Neuronal stem cell (in vitro differentiated cells): ENCODE measurements at places on chromosomes 2 and 18.

- H3K36me3 ChIP-seq: no peaks in the 10 kb centered on the region
- H3K27me3 ChIP-seq: no peaks in the 10 kb centered on the region
- H3K4me1 ChIP-seq: peaks cover 4% of the 10 kb centered on the region
- H3K27ac ChIP-seq: no peak overlapping the region
These were observed 35.5 kb downstream of the ST8SIA5 start for GRCh38 chr18:46721331-46721730.

- no peak for DNase-seq
- no peak overlapping the region for H3K27ac ChIP-seq
- no peaks in the 10 kb centered on the region for H3K36me3 ChIP-seq
- H3K4me3 ChIP-seq: no peak overlapping the region
These were observed 19.8 kb upstream of the GPR17 start for GRCh38 chr2:127626175-127626574.

DNA sequence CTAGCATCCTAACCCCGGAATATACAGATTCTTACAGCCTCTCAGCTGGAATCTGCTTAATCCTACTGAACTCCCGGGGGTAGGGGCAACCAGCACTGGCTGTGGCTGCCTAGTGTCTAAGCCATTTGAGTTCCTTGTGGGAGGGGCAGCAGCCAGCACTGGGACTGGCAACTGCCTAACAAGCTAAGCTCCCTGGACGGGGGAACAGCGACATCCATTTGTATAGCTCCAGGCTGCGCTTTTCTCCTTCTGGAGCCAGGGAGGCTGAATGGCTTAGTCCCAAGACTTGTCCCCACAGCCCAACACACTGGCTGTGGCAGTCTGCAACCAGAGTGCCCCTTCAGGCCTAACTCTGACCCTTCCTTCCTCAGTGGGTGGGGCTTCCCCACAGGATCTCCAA is 787.2 kb downstream of the METTL4 start:
- H3K4me1 ChIP-seq: no peaks in the 10 kb centered on the region
- H3K4me3 ChIP-seq: no peak overlapping the region
- H3K36me3 ChIP-seq: no peaks in the 10 kb centered on the region
- no peaks in the 10 kb centered on the region for H3K27me3 ChIP-seq
- H3K27ac ChIP-seq: peak overlapping the region; percentile 17
- DNase-seq: peak; percentile 35

- H3K4me1 ChIP-seq: no peaks in the 10 kb centered on the region
- H3K27ac ChIP-seq: no peak overlapping the region
- H3K4me3 ChIP-seq: no peak overlapping the region
These were observed 19.6 kb downstream of the ZNF2 start for GRCh38 chr2:95185197-95185596.

DNA sequence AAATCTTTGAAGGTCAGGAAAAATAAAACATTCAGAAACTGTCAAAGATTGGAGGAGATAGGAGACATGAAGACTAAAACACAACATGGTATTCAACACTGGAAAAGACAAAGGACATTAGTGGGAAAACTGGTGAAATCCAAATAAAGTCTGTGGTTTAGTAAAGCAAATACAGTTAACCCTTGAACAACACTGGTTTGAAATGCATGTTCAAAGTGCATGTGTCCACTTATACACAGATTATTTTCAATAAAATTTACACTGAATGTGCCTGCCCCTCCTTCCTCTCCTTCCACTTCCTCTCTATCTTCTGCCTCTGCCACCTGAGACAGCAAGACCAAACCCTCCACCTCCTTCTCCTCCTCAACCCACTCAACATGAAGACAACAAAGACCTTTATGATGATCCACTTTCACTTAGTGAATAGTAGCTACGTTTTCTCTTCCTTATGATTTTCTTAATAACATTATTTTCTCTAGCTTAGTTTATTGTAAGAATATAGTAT is 14.5 kb downstream of the OLA1 start:
- peaks cover 3% of the 10 kb centered on the region for H3K36me3 ChIP-seq
- H3K4me3 ChIP-seq: no peak overlapping the region
- no peak overlapping the region for H3K27ac ChIP-seq
- H3K4me1 ChIP-seq: peaks cover 2% of the 10 kb centered on the region
- no peaks in the 10 kb centered on the region for H3K27me3 ChIP-seq

GRCh38 chr18:72566290-72566689 is 22.1 kb upstream of the CBLN2 start:
- no peak overlapping the region for H3K27ac ChIP-seq
- H3K27me3 ChIP-seq: no peaks in the 10 kb centered on the region
- no peak overlapping the region for H3K4me3 ChIP-seq

DNA sequence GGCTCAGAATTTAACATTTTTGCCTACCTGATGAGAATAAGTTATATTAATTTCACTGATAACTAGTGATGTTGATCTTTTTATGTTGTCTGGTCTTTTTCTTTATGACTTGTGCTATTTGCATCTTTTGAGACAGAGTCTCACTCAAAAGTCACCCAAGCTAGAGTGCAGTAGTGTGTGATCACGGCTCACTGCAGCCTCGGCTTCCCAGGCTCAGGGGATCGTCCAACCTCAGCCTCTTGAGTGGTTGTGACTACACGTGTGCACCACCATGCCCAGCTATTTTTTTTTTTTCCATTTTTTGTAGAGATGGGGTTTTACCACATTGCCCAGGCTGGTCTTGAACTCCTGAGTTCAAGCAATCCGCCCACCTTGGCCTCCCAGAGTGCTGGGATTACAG is 7.5 kb downstream of the SMCHD1 start:
- H3K4me3 ChIP-seq: no peak overlapping the region

DNA sequence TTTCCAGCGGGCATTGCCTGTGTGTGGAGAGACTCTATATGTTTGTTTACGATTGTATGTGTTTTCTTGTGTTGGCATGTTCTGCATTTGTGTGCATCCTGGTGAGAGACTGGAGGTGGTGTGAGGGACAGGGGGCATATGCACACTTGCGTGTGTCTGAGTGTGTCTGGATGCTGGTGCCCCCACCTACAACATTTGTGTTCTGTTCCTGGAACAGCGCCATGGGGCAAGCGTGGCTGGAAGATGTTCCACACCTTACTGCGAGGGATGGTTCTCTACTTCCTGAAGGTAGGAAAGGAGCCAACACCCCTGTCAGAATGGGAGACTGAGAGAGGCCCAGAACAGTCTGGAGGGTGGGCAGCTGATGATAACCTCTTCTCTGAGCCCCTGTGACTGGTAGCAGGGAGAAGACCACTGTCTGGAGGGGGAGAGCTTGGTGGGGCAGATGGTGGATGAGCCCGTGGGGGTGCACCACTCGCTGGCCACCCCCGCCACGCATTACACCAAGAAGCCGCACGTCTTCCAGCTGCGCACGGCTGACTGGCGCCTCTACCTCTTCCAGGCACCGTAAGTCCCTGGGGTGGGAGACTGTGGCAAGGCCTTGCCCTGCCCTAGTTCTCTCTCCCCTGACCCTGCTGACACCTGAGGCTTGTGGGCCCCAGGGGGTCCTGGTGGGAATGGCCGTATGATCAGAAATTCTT is 23.7 kb downstream of the PSD4 start:
- peaks cover 4% of the 10 kb centered on the region for H3K4me1 ChIP-seq
- H3K36me3 ChIP-seq: no peaks in the 10 kb centered on the region
- no peak for DNase-seq

DNA sequence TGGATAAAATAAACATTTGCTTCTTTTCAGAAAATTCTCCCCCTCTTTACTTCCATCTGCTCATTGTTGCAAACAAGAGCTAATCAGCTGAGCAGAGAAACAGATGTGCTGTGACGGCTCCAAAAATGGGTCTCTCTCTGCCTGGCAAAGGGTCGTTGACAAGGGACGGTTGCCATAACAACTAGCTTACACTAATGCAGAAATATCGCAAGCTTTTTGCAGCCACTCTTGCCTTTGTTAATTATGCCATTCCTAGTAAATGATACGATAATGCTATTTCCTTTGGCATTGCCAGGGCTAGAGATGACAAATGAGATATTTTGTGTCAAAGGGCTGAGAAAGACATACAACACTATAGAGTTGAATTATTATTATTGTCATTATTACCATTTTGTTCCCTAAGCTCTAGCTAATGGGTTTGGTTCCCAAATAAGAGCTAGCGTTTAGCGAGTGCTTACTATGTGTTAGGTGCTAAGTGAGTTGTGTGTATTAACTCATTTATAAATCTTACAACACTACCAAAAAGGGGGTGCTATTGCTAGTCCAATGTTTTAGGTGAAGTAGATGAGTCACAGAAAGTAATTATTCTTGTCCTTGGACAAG is 46.8 kb downstream of the MYO3B start:
- peaks cover 6% of the 10 kb centered on the region for H3K4me1 ChIP-seq
- DNase-seq: no peak
- H3K36me3 ChIP-seq: no peaks in the 10 kb centered on the region
- H3K4me3 ChIP-seq: no peak overlapping the region

DNA sequence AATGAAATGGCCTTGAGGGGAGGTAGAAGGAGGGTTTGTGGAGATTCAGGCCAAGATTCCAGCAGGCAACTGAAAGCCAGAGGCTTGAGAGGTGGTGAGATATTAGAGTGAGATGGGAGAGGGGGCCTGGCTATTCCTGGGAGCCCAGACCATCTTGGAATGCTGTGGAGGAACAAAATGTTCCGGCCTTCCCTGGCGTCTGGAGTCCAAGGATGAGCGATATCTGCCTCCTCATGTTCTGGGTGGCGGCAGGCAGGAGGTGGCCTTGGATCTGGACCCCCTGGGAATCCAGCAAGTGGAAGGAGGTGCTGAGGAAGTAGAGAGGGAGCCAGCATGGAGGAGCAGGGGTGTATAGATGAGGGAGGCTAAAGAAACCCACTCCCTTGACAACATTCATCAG is 335.9 kb downstream of the CYP26B1 start:
- DNase-seq: no peak
- no peaks in the 10 kb centered on the region for H3K27me3 ChIP-seq
- no peaks in the 10 kb centered on the region for H3K36me3 ChIP-seq
- no peak overlapping the region for H3K27ac ChIP-seq

DNA sequence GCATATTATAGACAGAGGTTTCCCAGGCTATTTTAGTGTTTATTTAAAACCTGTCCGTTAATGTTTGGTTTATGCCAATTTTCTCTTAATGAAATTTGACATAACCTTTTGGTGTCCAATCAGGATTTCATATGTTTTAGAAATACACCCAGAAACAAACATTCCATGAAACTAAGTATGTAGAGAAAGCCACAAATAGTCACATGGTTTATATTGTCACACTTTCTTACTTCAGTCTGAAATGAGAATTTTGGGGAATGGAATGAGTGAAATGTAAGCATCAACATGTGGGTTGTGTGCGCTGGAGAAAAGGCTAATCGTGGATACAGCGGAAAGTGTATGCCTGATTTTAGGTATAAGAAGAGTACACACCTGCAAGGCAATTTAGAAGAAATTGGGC is 277.0 kb upstream of the RAB12 start:
- H3K27ac ChIP-seq: no peak overlapping the region
- no peak overlapping the region for H3K4me3 ChIP-seq
- no peaks in the 10 kb centered on the region for H3K36me3 ChIP-seq
- H3K4me1 ChIP-seq: peaks cover 5% of the 10 kb centered on the region
- no peaks in the 10 kb centered on the region for H3K27me3 ChIP-seq
- no peak for DNase-seq

DNA sequence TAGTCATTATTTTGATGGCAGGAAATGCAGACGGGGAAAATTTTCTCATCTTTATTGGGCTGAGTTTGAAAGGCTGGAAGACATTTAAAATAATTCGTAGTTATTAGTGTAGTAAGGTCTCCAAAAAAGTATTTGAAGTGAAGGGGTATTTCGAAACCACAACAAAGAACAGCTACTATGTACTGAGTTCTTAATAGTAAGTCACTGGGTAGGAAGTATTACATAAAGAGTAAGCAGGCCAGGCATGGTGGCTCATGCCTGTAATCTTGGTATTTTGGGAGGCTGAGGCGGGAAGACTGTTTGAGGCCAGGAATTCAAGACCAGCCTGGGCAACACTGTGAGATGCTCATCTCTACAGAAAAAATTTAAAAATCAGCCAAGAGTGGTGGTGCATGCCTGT is 113.6 kb downstream of the MEP1B start:
- DNase-seq: no peak
- no peak overlapping the region for H3K27ac ChIP-seq
- H3K36me3 ChIP-seq: no peaks in the 10 kb centered on the region
- no peaks in the 10 kb centered on the region for H3K27me3 ChIP-seq

DNA sequence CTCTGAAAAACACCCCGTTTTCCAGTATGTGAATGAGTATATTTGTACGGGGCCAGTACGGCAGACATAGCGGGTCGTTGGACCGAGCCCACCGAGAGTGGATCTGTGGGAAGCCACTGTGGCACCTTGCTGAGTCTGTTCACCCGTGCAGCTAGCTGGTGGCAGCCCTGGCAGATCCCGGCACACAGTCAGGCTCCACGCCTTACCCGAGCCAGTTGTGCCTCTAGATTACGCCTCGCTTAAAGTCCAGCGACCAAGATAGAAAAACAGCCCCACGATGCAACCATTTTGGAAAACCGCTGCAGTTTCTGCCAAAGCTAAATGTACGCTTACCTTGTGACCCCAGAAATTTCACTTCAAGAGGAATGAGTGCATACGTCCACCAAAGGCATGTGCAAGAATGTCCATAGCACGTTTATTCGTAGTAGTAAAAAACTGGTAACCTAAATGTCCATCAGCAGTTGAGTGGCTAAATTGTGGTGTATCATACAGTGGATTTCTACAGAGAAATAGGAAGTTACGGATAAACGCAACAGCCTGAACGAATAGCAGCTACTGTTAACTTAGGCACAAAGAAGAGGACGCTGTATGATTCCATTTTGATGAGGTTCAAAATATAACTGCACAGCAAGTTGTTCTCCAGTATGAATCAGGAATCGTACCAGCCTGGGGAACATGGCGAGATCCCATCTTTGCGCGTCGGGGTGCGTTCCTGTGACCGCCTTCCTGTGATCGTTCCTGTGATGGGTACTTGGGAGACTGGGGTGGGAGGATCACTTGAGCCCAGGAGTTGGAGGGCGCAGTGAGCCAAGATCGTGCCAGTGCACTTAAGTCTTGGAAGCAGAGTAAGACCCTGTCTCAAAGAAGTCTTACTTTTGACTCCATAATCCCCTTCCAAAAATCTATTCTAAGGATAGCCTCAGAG is 688 bp upstream of the WDR33 start:
- peak; percentile 4 for DNase-seq
- H3K27me3 ChIP-seq: no peaks in the 10 kb centered on the region
- peaks cover 13% of the 10 kb centered on the region for H3K36me3 ChIP-seq
- peak overlapping the region; percentile 77 for H3K4me3 ChIP-seq
- peak overlapping the region; percentile 50 for H3K27ac ChIP-seq
